ENCODE measurements at places on chromosomes 6 and 20.

GRCh38 chr6:135162678-135163439 is 18.2 kb upstream of the MYB start:
- DNase-seq, result no peak

GRCh38 chr6:34273242-34273805 is 24.5 kb upstream of the SMIM29 start:
- DNase-seq, result no peak

- DNase-seq, result no peak
Observed at GRCh38 chr20:62567246-62568044, 74.9 kb upstream of the SLCO4A1 start.

- DNase-seq, result no peak
Observed at GRCh38 chr6:158923805-158924498, 76.0 kb downstream of the RSPH3 start.

- no peak for DNase-seq
Observed at GRCh38 chr6:101711518-101711917, 318.0 kb downstream of the GRIK2 start.
